Panc1 (cell line): ENCODE measurements at places on chromosomes 2 and 18.

DNA sequence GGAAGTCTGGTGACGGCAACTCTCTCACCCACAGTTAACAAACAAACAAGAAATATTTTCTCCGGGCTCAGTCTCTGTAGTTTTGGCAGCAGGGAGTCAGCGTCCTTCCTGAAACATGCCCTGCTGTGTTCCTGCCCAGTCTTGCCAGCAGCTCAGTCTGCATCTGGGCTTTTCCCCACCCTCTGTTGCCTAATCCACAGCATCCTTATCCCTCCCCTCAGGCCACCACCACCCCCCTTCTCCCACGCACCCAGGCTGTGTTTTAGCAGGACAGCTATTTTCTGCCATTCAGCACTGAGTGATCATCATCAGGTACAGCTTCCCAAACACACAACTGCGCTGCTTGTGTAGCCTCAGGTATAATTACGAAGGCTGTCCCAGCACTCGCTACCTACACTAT is 168.2 kb downstream of the DPP10 start:
- DNase-seq: no peak

DNA sequence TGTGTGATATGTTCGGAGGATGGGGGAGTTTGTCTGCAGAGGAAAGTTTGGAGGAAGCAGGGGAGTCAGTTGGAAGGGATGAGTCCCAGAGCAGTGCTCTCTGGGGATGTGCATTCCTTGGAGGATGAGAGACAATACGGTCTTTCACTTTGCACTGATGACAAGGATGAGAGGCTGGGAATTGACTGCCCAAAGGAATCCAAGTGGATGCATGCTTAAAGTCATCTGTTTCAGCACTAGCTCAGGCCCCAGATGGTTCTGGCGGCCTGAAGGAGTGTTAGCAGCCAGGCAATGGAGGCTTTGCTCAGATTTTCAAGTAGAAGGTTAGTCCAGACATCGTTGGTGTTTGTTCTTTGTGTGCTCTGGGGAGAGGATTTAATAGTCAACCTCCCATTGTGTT is 100.2 kb downstream of the CRIM1 start:
- no peak for DNase-seq

GRCh38 chr2:158443606-158444005 is 12.9 kb downstream of the CCDC148 start:
- DNase-seq: no peak

DNA sequence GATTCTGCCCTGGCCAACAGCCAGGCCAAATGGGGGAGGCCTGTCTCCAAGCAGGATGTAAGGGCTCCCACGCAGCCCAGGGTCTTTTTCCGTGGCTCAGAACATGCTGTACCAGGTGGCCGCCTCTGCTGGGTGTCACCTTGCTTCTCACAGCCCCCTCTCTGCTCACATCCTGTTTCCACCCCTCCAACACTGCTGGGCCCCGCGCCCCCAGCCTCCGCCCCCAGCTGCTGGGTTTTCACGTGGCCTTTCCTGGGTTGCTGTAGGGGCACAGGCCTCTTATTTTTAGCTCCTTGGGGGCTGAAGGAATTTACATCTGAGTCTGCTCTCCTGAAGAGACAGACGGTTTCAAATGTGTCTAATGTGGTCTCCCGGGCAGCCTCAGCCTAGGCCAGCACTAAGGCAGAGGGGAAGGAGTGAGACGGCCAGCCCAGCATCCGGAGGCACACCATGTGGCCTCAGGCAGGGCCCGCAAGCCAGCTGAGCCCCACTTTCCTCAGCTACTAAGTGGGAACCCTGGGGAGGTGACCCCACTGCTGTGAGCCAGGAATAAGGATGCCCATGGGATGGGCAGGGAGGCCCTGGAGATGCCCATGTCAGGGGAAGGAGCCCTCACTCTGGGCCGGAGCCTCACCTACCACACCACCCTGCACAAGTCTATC is 18.7 kb upstream of the DUSP2 start:
- no peak for DNase-seq
